Kasumi-1 (cell line): ENCODE measurements at places on chromosomes 16 and 17.
A peak's percentile ranks its signal among the peaks of the same experiment; 100 is the strongest.

GRCh38 chr17:31388770-31389656 lies 2.5 kb upstream of the RAB11FIP4 start:
- DNase-seq, result peak; percentile 41

- DNase-seq, result no peak
Observed at GRCh38 chr16:83908798-83909197, 9.9 kb downstream of the MLYCD start.

GRCh38 chr17:8409966-8410882 lies 12.6 kb upstream of the RNF222 start:
- DNase-seq, result peak; percentile 70

- no peak for DNase-seq
Observed at GRCh38 chr16:53973021-53973420, 269.1 kb downstream of the FTO start.

DNA sequence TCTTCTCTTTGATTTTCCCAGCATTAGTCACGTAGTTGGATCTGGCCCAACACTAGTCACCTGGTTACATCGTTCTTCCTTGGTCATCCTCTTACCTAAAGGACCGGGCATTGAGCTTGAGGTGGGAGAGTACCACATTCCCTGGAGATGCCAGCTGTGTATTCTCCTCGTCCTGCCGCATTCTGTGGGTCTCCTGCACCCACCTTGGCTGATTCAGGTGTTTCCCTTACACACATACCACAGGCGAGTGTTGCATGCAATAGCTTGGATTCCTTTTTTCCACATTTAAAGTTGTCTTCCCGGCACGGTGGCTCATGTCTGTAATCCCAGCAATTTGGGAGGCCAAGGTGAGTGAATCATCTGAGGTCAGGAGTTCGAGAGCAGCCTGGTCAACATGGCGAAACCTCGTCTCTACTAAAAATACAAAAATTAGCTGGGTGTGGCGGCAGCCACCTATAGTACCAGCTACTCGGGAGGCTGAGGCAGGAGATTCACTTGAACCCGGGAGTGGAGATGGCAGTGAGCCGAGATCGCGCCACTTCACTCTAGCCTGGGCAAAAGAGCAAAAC lies 21.6 kb upstream of the CLEC18C start:
- DNase-seq, result no peak

- no peak for DNase-seq
Observed at GRCh38 chr16:81445143-81445961, 744 bp downstream of the CMIP start.

GRCh38 chr17:34235389-34236028 lies 19.6 kb upstream of the CCL2 start:
- DNase-seq, result no peak

GRCh38 chr16:89061590-89062380 lies 31.9 kb upstream of the ACSF3 start:
- DNase-seq, result no peak
